ENCODE measurements at places on chromosomes 12 and 14. TPM values are rescaled to one million over a fixed set of nuclear protein-coding genes. Genes with fewer than 3 reads are reported as not detected.

GRCh38 chr12:12449533-12450025, 92.7 kb downstream of the BORCS5 start:
- no peaks in the 10 kb centered on the region for H3K4me1 ChIP-seq
- H3K27me3 ChIP-seq: no peaks in the 10 kb centered on the region
- no peak overlapping the region for H3K4me3 ChIP-seq
- H3K27ac ChIP-seq: peak overlapping the region; percentile 34
- DNase-seq: peak; percentile 70

- H3K27ac ChIP-seq: no peak within 1 kb of the TSS
- H3K36me3 ChIP-seq: no peaks in the 10 kb centered on the region
- no peak for DNase-seq
- peaks cover 11% of the 10 kb centered on the region for H3K4me1 ChIP-seq
- H3K27me3 ChIP-seq: no peaks in the 10 kb centered on the region
- peak within 1 kb of the TSS; percentile 31 for H3K4me3 ChIP-seq
Observed at GRCh38 chr14:95876761-95877538, at the start of gene TUNAR. Gene TUNAR (plus strand): TSS chr14:95876832.

- H3K36me3 ChIP-seq: no peaks in the 10 kb centered on the region
- no peaks in the 10 kb centered on the region for H3K4me1 ChIP-seq
- no peaks in the 10 kb centered on the region for H3K27me3 ChIP-seq
- H3K4me3 ChIP-seq: no peak overlapping the region
- H3K27ac ChIP-seq: no peak overlapping the region
- DNase-seq: no peak
Observed at GRCh38 chr12:115466076-115466475, 782.1 kb upstream of the TBX3 start.

GRCh38 chr12:45745861-45746277, 16.4 kb downstream of the ARID2 start:
- H3K4me1 ChIP-seq: no peaks in the 10 kb centered on the region
- no peak overlapping the region for H3K27ac ChIP-seq
- H3K4me3 ChIP-seq: no peak overlapping the region
- H3K27me3 ChIP-seq: no peaks in the 10 kb centered on the region

DNA sequence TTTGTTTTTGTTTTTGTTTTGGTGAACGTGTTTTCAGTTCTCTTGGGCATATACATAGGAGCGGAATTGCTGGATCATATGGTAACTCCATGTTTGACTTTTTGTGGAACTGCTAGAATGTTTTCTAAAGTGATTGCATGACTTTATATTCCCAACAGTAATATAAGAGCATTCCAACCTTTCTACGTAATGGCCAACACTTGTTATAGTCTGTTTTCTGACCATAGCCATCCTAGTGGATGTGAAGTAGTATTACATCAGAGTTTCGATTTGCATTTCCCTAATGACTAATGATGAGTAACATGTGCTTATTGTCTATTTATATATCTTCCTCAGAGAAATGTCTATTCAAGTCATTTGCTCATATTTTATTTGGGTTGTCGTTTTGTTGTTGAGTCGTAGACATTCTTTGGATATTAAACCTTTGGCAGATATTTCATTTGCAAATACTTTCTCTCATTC, 268.7 kb downstream of the AEBP2 start:
- no peaks in the 10 kb centered on the region for H3K4me1 ChIP-seq
- H3K4me3 ChIP-seq: no peak overlapping the region
- no peaks in the 10 kb centered on the region for H3K27me3 ChIP-seq
- no peaks in the 10 kb centered on the region for H3K36me3 ChIP-seq
- H3K27ac ChIP-seq: no peak overlapping the region
- no peak for DNase-seq

- no peaks in the 10 kb centered on the region for H3K4me1 ChIP-seq
- peak overlapping the region; percentile 31 for H3K27ac ChIP-seq
- DNase-seq: peak; percentile 42
- no peak overlapping the region for H3K4me3 ChIP-seq
- H3K27me3 ChIP-seq: no peaks in the 10 kb centered on the region
- H3K36me3 ChIP-seq: no peaks in the 10 kb centered on the region
Observed at GRCh38 chr14:101480747-101481530, 80.4 kb upstream of the DIO3 start.

DNA sequence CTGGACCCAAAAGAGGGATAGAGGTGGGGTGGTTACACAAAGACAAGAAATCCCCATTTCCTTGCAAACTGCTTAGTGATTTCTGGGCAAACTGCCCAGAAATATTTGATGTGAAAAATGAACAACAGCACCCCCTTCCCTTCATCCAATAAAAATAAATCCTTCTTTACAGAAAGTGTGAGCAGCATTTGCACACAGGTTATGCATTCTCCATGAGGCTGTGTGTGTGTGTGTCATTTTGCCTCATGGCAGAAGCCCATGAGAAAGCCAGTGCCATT, 17.2 kb upstream of the NRXN3 start:
- no peaks in the 10 kb centered on the region for H3K27me3 ChIP-seq
- no peak for DNase-seq
- no peak overlapping the region for H3K4me3 ChIP-seq

DNA sequence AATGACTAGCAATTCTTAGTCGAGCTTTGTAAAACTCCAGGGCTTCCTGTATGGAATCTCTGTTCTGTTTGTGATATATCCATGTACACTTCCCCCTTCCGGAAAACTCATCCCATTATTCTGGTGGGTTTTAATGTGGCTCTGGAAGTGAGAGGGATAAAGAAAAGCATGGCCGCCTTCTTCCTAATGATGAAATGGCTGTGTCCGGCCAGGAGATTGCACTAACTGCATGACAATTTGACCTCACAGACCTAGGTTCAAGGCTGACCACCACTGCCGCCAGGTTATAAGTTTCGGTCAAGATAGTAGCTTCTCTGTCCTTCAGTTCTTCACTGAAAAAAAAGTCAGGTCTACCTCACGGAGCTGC, 41.0 kb upstream of the NPAS3 start:
- H3K4me1 ChIP-seq: no peaks in the 10 kb centered on the region
- H3K36me3 ChIP-seq: no peaks in the 10 kb centered on the region
- peak overlapping the region; percentile 61 for H3K4me3 ChIP-seq
- H3K27ac ChIP-seq: peak overlapping the region; percentile 71
- no peak for DNase-seq
- H3K27me3 ChIP-seq: no peaks in the 10 kb centered on the region

- H3K27ac ChIP-seq: no peak overlapping the region
- no peaks in the 10 kb centered on the region for H3K36me3 ChIP-seq
- no peaks in the 10 kb centered on the region for H3K4me1 ChIP-seq
- no peak overlapping the region for H3K4me3 ChIP-seq
- no peak for DNase-seq
- no peaks in the 10 kb centered on the region for H3K27me3 ChIP-seq
Observed at GRCh38 chr12:70379846-70380245, 13.8 kb downstream of the KCNMB4 start.

DNA sequence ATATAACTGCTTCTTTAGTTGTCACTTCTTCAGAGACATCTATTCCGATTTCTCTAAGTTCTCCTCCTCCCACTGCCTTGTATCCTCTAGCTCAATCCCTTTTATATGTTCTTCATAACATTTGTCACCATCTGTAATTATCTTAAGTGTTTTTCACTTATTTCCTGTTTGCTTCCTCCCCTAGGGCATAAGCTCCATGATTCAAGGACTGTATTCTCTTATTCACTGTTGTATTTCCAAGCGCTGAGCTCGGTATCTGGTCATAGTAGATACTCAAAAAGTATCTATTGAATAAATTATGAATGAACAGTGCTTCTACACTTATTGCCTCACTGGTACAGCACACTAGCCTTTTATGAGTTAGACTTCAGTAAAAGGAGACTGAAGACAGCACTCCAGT, 109.0 kb upstream of the TMPO start:
- no peak for DNase-seq
- no peaks in the 10 kb centered on the region for H3K27me3 ChIP-seq
- no peaks in the 10 kb centered on the region for H3K4me1 ChIP-seq
- no peaks in the 10 kb centered on the region for H3K36me3 ChIP-seq

DNA sequence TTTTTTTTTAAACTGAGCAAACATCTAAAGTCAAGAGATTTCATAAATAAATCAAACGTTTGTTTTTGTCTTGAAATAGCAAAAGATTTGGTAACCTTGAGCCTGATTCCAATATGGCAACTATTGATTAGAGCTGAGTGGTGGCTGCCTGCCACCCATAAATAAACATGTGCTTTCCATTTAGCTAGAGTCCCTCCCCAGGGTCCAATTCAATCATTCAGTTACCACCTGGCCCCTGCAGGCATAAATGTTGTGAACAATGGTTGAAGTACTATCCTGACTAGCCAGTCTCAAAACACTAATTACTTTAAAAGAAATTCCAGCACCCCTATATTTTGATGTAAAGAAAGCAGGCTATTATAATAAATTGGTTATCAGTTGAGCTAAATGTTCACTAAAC, 129.7 kb upstream of the GRIP1 start:
- H3K4me3 ChIP-seq: no peak overlapping the region
- no peak for DNase-seq
- H3K27me3 ChIP-seq: no peaks in the 10 kb centered on the region
- no peaks in the 10 kb centered on the region for H3K36me3 ChIP-seq
- no peaks in the 10 kb centered on the region for H3K4me1 ChIP-seq
- no peak overlapping the region for H3K27ac ChIP-seq

DNA sequence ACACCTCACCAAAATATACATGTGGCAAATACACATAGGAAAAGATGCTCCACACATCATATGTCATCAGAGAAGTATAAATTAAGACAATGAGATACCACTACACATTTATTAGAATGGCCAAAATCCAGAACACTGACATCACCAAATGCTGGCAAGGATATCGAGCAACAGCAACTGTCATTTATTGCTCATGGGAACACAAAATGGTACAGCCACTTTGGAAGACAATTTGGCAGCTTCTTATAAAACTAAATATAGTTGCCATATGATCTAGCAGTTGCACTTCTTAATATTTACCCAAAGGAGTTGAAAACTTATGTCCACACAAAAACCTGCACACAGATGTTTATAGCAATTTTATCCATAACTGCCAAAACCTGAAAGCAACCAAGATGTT, 7.0 kb upstream of the KCNK13 start:
- no peak overlapping the region for H3K4me3 ChIP-seq
- no peaks in the 10 kb centered on the region for H3K36me3 ChIP-seq
- no peak for DNase-seq
- H3K27me3 ChIP-seq: no peaks in the 10 kb centered on the region

DNA sequence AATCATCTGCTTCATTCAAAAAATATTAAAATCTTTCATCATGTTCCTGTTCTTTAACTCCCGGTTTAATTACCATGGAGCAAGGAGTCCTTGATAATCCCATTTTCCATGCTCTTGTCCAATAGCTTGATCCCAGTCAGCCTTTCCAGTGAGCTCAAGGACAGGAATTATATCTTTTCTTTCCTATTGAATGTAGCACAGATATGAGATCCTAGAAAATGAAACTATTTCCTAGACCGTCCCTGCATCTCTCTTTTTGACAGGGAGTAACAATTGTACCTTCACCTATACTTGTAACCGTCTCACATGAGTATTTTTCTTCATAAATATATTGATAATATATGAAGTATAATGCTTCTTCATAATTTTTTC, 35.6 kb downstream of the PIK3C2G start:
- no peaks in the 10 kb centered on the region for H3K4me1 ChIP-seq
- H3K4me3 ChIP-seq: peak overlapping the region; percentile 6
- no peaks in the 10 kb centered on the region for H3K27me3 ChIP-seq
- no peak overlapping the region for H3K27ac ChIP-seq
- no peak for DNase-seq
- no peaks in the 10 kb centered on the region for H3K36me3 ChIP-seq

GRCh38 chr12:51752234-51752889, 96.2 kb downstream of the FIGNL2 start:
- H3K36me3 ChIP-seq: no peaks in the 10 kb centered on the region
- no peak overlapping the region for H3K27ac ChIP-seq
- peak; percentile 57 for DNase-seq
- no peak overlapping the region for H3K4me3 ChIP-seq
- H3K4me1 ChIP-seq: no peaks in the 10 kb centered on the region

DNA sequence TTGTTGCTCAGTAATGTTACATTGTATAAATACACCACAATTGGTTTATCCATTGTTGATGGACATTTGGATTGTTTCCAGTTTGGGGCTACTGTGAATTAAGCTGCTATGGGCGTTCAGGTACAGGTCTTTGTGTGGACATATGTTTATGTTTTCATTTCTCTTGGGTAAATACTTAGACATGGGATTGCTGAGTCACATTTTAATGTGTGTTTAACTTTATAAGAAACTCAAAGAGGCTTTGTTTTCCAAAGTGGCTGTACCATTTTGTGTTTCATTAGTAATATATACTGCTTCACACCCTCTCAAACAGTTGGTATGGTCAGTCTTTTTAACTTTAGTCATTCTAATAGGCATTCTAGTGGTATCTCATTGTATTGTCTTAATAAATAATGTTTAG, 225.0 kb downstream of the SPTSSA start:
- H3K36me3 ChIP-seq: no peaks in the 10 kb centered on the region
- DNase-seq: no peak
- no peaks in the 10 kb centered on the region for H3K4me1 ChIP-seq
- no peaks in the 10 kb centered on the region for H3K27me3 ChIP-seq
- H3K4me3 ChIP-seq: no peak overlapping the region

DNA sequence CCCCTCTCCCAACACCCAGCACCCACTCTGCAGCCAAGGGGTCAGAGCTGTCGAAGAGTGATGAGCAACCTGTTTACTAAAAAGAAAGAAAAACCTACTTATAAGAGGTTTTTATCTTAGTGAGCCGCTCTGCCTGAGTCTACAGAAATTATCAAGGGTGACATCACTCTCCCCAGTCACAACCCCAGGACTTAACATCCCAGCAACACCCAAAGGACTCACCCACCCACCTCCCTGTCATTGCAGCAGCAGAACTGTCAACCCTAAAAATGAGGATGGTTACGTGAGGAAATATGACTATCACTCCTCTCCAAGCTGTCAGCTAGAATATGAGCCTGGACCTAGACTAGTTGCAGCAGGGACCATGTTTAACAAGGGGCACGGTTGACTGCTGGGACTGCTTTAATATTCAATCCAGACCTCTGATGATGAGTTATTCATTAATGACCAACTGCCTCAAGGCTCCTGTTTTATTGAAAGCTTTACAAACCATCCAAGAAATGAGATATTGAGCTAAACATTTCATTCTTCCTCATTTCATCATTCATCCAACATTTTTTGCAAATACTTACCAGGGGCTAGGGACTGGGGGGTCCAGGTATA, 53.9 kb upstream of the FICD start:
- H3K4me3 ChIP-seq: no peak overlapping the region
- DNase-seq: no peak
- H3K36me3 ChIP-seq: no peaks in the 10 kb centered on the region
- H3K4me1 ChIP-seq: no peaks in the 10 kb centered on the region
- no peak overlapping the region for H3K27ac ChIP-seq
- no peaks in the 10 kb centered on the region for H3K27me3 ChIP-seq

SAMD4A gene
- total RNA-seq: 17.0 TPM

KRT72 gene
- total RNA-seq: 1.1 TPM

SVOP gene
- 1.2 TPM for total RNA-seq

GALNT4 gene
- 29.5 TPM for total RNA-seq

NGB gene
- total RNA-seq: not detected

TMEM63C gene
- 13.8 TPM for total RNA-seq

VPS29 gene
- 124 TPM for total RNA-seq

Data from Peyer's patch (tissue), 4 donors.